ENCODE measurements at places on chromosomes 2 and 18. TPM values are rescaled to one million over a fixed set of nuclear protein-coding genes. Genes with fewer than 3 reads are reported as not detected.

The GRHL1 gene
- 1.2 TPM for total RNA-seq

The FSHR gene
- total RNA-seq = not detected

The DSG1 gene
- 0.61 TPM for total RNA-seq

The RESP18 gene
- total RNA-seq = not detected

The TRPM8 gene
- total RNA-seq = 0.19 TPM

The PTGR3 gene
- total RNA-seq = 7.8 TPM

The RND3 gene
- 7.4 TPM for total RNA-seq

The DYSF gene
- total RNA-seq = 9.2 TPM

The HAAO gene
- total RNA-seq = 4.6 TPM

The AMER3 gene
- under 0.01 TPM for total RNA-seq

The CXCR4 gene
- total RNA-seq = 198 TPM

The UGT1A10 gene
- total RNA-seq = 0.09 TPM

The GPR75 gene
- 0.57 TPM for total RNA-seq

The SGO2 gene
- total RNA-seq = 19.7 TPM

The DSG3 gene
- total RNA-seq = 17.1 TPM

The SERPINB2 gene
- total RNA-seq = 2.5 TPM

The DNAJC5G gene
- total RNA-seq = not detected

The ATRAID gene
- total RNA-seq = 109 TPM

The UGT1A8 gene
- total RNA-seq = 0.24 TPM

All from thymus (tissue), 14 donors.